ENCODE measurements at places on chromosomes 4 and X.

DNA sequence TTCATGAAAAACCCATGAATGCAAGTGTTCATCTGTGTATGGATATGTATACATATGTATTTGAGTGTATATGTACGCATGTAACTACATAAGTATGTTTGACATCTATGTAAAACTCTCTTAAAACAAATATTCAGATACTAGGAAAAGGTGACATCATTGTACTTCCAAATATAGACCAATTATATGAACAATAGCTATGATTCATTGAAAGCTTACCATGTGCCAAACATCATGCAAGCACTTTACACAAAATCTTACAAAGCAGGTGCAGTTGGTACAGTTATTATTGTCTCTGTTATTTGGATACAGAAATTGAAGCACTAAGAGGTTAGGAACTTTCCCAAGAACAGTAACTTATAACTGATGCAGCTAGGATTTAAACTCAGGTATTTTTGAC lies 21.4 kb downstream of the MAGEB17 start:
- DNase-seq: no peak

DNA sequence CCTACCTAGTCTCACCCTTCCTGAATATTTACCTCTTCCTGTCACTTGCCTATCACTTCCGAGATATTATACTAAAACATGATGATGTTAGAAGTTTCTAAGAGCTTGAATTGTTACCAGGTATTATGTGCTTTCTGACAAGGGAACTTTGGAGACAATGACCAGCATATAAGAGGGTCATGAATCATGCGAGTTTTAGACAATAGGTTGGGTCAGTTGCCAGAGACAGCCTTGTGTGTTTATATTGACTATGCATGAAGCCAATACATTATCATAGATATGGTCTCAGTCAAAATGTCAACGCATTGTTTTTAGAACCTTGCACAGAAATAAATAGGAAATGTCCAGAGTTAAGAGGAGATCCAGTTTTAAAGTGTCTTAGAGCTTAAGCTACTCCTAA lies 116.8 kb downstream of the KLHL4 start:
- DNase-seq: no peak

GRCh38 chr4:118087366-118087765 lies 53.1 kb downstream of the NDST3 start:
- DNase-seq: no peak

- no peak for DNase-seq
These were observed 63.5 kb upstream of the EMCN start for GRCh38 chr4:100581337-100581736.

DNA sequence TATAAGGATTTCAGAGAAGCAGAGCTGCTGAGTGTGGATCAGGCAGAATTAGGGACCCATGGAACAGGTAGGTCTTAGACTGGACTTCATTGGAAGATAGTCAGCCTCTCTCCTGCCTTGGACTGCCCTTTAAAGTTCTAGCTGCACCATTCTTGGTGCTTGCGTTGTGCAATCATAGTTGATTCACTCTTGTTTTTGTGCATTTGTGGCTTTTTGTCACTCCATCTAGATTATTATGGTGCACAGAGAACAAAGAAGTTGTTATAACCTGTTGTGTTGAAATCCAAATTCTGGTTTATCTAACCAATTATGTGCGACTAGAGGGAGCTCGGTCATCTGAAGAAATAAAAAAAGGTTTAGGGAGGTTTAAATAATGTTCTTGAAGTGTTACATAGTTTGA lies 59.3 kb downstream of the JADE1 start:
- DNase-seq: no peak

DNA sequence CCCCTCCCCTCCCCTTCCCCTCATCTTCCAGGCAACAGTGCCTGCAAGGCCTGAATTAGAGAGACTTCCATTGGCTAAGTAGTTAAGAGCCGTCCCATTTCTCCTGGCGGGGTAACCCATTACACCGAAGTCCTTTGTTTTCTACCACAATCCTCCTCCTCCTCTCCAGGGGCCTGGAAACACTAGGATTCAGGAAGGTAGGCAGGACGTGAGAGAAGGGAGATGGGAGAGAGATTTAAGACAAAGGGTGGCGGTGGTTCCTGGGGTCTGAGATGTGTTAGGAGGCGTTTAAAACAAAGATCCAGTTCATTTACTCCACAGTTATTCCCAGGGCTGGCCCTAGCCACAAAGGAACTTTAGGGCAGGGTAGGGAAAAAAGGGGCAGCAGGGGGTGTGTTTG lies 28.0 kb downstream of the NYX start:
- no peak for DNase-seq

DNA sequence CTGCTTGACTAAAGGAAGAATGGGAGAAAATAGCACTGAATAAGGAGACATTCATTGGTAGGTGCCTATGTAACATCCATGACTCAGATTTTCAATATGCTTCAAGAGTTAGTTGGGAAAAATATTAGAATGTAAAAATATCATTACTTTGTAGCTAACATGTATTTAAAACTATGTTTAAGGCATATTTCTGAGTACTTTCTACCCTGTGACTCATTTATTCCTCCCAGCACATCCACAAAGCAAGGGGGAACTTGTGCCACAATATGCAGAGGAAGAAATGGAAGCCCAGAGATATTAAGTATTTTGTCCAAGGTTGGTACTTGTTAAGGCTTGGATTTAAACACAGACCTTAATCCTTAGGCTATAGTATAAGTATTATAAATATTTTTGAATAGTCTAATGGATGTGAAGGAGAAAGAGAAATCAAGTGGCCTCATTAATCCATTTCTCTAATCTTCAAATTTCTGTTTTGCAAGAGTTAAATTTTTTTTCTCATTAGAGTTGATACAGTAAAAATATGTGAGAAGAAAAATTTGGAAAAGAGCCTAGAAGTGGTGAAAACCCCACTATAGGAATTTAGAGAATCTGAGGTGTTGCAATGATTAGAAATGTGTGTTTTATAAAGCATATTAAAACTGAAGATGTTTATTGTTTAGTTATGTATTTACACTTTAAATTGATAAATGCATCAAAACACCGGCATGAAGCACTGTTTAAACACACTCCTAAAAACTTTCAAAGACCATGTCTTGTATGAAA lies 149.3 kb upstream of the GYPA start:
- DNase-seq: no peak

- no peak for DNase-seq
These were observed 136.2 kb downstream of the ELOVL6 start for GRCh38 chr4:110062166-110062565.

DNA sequence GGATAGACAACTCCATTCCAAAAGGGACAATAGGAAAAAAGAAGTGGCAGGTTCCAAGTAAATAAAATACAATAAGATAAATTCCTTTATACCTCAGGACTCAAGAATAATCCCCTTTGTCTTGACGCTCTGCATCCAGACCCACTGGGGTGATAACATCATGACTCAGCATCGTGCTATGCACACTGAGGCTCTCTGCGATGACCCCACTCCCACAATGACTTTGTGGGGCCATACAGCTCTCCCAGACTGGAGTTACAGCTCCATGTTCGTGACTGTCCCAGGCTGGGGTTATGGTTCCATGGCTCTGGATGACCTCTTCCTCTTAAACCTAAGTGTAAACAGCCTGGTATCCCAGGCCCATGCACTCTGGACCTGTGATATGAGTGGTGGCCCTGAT lies 254.5 kb upstream of the ADGRL3 start:
- DNase-seq: no peak

DNA sequence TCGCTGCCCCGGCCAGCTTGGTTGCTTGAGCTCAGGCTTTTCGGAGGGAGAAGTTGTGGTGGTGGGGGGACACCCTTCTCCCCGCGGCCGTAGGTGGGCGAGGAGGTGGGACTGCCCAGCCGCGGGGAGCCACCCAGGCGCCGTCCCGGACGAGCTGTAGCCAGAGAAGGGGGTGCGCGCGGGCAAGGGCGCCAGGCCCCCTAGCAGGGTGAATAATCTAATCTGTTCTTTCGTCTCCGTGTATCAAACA lies 3.1 kb downstream of the MID1IP1 start:
- no peak for DNase-seq

DNA sequence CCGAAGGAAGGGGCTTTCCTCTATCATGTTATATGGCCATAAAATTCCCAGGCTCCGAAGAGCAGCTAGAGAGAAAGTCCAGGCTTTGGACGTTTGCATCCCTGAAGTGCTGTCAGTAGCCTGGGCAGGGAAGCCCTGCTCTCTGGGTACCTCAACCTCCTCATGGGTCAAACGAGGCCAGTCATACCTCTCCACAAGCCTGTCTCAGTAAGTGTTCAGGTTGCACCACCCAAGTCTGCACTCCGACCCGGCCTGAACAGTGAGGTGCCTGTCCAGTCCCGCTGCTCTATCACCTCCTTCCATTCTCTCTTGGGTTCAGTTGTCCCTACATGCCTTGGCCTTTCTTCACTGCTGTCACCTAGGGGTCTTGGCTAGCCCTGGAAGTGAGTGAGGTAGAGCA lies 78.9 kb downstream of the STARD8 start:
- DNase-seq: no peak

DNA sequence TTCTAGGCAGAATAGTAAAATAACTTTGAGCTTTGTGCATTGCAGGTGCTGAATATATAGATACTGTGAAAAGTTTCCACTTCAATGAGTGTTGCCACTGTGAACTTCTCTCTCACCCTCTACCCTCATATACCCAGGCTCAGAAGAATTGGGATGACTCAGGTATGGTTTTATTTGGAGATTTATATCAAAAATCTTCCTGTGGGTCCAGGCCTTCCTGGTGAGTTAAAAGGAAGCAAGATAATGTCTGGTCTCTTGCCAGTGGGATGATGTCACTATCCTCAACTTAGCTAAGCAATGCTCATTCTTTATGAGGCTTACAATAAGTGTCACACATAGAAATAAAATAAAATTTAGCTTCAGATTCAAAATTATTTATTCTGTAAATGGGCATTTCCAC lies 153.3 kb upstream of the TENT5D start:
- no peak for DNase-seq

- DNase-seq: no peak
These were observed 109.8 kb downstream of the MAPK10 start for GRCh38 chr4:86250006-86250405.

DNA sequence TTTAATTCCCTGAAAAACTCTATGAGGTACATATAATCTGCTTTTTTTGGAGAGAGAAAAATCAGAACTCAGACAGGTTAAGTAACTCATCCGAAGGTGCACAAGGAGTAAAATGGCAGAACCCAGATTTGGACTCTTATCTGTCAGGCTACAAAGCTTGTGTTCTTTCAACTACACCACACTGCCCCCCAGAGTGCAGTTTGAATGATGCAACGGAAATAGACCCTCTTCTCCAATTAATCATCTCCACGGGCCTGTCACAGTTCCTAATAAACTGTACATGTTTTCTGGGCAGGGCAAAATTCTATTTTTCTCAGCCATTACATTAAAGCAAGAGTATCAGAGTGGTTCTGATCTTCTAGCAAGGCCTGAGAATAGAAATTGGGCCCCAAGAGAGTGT lies 35.3 kb upstream of the DCX start:
- DNase-seq: no peak

DNA sequence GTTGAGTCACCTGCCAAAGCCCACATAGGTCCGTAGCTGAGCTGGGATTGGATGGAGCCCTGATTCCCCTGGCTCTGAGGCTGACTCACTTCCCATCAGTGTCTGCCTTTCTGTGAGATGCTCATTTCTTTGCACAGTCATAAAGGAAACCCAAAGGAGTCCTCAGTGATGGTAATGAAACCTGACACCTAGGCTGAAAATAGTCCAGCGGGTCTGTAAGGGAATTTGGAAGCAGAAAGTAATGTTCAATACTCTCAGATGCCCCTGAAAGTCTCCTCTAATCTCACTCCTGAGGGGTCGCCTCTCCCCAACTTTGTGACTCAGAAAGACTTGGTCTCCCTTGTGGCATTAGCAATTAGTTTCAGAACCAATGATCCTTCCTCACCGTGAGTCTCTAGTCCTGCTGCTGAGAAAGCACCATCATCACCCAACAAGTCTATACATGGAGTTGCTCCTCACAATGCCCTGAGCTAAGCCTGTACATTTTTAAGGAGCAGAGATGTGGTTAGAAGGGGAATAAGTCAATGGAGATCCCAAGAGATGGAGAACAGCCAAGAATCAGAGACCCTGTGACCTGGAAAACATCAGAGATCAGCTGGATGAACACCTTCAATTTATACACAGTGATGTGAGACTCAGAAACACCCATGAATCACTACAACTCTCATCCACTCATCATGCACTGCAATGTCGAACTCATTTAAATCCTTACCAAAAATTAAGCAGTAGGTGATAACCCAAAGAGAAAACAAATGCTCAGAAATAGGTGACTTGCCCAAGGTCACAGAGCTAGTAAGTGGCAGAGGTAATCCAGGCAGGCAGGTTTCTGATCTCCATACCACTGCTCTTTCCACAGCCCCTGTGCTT lies 219.0 kb upstream of the CPEB2 start:
- no peak for DNase-seq
